Osteocyte (in vitro differentiated cells): ENCODE measurements at places on chromosomes 12 and 14. TPM values are rescaled to one million over a fixed set of nuclear protein-coding genes. Genes with fewer than 3 reads are reported as not detected.

Gene OTX2
- total RNA-seq = not detected in 2 replicates

DNA sequence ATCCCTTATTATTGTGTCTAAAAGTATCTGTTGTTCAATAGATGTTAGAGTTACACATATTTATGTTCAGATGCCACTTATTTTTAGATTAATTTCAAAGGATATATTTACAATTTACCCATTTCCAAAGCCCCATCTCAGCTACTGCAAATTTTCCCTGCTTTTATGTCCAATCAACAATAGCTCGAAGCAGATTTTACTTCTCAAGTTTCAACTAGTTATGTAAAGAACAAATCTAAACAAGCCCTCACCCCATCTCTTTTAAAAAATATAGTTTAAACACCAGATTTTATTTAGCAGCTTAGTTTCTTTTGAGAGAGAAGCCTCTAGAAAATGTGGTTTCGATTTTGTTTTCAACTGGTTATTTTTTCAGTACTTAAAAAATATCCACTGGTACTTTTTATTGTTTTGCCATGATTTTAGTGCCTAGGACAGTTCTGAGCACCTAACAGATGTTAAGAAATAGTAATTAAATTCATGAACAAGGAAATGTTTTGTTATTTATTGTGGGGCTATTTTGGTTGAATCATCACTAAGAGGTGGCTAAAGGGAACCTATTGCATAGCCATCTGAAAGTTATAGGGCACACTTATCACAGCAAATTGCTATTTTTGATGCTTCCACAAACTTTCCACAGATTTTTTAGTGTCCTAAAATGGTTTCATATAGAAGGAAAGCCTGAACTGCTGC lies 96.2 kb upstream of the BMP4 start:
- DNase-seq = no peak

DNA sequence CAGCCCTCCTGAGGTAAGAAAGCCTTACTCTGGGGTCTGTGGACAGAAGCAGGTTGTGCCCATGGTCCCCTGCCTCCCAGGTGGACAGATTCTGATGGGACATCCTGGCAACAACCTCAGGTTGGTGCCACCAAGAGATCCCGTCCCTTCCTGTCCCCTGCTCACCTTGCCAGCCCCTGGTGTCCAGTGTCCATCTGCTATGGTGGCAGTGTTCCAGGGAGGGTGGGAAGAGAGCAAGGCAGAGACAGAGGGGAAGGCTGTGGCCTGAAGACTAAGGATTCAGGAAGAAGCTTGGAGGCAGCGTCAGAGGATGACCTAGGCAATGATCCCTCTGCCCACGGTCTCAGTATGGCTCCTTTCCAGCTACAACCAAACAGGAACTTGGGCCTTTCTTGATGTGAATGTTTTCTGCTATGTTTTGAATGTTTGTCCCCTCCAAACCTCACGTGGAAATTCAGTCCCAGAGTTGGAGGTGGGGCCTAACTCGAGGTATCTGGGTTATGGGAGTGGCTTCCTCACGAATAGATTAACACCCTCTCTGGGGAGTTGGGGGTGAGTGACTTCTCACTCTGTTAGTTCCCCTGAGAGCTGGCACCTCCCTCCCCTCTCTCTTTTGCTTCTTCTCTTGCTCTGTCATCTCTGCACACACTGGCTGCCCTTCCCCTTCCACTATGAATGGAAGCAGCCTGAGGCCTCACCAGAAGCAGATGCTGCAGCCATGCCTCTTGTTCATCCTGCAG lies 26.9 kb downstream of the IQSEC3 start:
- no peak for DNase-seq

DNA sequence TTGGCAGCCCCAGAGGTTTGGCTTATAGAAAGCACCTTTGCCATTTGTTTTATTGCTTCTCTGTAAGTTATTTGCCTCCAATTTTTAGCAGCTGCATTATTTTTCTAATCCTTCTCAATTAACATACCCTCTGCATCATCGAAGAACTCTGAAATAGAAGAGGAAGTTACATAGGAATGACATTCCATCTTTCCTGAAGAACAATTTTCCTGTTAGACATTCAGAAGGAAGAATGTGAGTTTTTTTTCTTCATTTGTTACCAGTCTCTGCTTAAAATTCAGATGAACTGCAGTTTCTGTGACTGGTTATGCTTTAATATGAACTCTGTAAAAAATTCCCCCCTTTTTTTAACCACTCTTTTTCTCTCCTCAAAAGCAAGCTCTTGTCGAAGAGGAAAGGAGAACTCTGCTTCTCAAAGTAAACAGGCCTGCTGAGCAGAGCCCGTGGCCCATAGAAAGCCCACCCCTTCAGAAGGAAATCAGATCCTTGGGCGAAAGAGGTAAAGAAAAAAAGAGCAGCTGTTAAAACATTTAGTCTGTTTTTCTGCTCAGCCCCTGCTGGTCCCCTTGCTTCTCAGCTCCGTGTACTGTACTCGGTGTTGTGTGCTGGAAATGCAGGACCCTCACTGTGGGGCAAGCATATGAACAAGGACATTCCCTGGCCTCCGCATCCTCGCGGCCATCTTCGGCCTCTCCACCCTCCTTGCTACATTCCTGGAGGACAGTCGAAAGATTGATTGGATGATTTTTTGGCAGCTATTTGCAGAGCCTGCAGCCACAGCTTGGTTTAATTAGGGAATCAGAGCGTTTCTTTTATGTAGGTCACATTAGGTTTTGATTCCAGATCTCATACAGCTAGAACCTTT lies 164.4 kb upstream of the LRIG3 start:
- DNase-seq = peak; percentile 91

GRCh38 chr12:94025756-94026155 lies 122.6 kb upstream of the PLXNC1 start:
- no peak for DNase-seq

DNA sequence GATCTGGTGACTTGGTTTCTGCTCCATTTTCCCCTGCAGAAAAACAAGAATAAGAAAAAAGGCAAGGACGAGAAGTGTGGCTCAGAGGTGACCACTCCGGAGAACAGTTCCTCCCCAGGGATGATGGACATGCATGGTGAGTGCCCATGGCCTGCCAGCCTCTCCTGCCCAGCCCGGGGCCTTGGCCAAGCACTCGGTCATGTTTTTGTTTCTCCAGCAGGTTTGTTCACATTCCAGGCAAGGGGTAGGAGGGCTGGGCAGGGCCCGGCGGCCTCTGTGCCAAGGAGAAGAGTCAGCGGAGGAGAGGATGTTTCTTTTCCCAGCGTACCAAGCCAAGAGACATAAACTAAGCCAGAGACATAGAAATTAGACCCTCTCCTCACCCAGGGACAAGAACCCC lies 13.6 kb downstream of the BCL7A start:
- no peak for DNase-seq

- no peak for DNase-seq
These were observed 100.3 kb downstream of the DAD1 start for GRCh38 chr14:22488522-22489243.
